ENCODE measurements at places on chromosomes 2 and 18.

- no peak for DNase-seq
Measured at GRCh38 chr2:19409046-19409445, 50.6 kb upstream of the OSR1 start.

DNA sequence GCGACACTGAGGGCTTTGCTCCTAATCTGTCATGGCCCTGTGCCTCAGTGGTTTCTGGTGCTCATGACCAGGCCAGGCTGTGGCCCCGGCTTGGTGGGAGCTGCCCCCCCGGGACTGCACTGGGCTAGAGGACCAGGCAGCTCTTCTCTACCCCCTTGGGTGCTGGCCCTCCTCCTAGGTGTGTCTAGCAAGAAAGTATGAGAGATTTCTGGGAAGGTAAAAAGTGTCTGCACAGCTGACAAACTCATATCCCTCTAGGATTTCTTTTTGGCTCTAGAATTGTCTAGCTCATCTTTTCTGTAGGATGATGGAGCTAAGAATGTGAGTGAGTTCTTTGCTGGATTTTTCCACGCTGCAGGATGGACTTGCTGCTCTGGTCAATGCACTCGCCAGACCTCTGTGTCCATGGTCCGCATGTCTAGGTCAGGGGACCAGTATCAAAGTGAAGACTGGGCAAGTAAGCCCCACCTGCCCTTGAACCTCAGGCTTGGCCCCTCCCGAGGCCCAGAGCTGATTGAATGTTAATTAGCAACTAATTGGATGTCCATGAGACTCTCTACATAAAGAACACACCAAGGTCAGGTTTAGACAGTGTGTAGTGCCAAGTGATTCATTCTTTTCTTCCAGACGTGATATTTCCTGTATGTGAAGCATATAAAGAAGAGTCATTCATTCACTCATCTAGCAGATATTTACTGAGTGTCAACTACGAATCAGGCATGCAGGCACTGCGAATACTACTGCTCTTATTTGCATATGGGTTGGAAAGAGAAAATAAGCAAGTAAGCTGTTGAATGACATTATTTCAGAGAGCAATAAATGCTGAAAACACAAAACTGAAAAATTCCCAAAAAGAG is 15.6 kb upstream of the PSD4 start:
- DNase-seq: peak; percentile 49

DNA sequence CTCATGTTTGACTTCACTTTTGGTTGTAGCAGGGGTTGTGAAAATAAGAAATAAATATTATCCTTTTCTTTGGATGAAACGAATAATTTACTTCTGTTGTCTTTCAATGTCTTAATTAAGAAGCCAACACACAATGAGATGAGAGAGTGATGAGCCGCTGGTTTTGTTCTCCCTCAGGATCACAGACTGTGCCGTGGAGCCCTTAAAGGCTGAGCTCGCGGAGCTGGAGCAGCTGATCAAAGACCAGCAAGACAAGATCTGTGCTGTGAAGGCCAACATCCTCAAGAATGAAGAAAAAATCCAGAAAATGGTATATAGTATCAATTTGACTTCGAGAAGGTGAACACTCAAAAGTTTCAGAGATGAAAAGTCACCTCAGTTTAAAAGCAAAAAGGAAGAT is 28.1 kb upstream of the ASB1 start:
- DNase-seq: no peak

DNA sequence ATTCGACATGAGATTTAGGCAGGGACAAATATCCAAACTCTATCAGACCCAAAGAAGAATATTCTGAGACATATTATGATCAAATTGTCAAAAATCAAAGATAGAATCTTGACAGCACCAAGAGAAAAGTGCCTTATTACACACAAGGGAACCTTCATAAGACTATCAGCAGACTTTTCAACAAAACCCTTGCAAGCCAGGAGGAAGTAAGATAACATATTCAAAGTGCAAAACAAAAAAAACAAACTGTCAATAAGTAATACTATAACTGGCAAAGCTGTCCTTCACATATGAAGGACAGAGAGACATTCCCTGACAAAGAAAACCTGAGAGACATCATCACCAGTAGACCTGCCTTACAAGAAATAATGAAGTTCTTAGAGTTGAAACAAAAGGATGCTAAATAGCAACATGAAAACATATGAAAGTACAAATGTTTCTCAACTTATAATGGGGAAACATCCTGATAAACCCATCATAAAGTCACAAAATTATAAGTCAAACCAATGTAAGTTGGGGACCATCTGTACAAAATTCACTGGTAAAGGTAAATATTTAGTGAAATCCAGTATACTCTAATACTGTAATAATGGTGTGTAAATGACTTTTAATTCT is 76.6 kb downstream of the FAM171B start:
- no peak for DNase-seq

GRCh38 chr2:37507703-37508102 is 163.3 kb downstream of the QPCT start:
- no peak for DNase-seq

DNA sequence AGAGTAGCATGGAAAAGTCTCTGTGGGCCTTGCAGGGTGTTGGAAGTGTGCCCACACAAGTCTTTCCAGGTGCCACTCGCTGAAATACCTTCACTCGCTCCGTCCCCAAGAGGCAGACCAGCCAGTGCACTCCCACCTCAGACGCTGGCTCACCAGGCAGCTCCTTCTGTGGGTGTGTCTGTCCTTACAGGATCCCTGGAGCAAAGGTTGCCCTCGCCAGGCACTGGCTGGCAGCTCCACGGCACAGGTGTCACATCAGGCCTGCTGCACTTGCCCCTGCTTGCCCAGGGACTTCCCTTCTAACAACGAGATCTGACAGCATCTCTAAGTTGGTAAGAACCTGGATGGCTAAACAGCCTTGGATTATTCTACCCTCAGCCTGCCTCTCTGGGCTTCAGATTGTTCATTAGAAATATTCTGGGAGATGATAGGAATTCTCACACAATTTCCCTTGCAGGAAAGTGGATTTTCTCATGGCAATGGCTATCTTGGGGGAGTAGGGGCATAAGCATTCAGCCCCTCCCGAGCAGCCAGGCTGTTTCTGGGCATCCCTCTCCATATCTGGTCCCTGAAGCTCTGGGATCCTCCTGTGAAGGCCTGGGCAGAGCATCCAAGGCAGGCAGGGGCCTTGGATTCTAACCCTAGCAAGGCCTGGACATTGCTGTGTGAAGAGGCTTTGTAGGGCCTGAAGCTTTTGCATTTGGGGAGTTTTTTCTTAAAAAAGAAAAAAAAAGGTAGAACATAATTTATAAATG is 262.1 kb downstream of the MYCN start:
- DNase-seq: no peak

DNA sequence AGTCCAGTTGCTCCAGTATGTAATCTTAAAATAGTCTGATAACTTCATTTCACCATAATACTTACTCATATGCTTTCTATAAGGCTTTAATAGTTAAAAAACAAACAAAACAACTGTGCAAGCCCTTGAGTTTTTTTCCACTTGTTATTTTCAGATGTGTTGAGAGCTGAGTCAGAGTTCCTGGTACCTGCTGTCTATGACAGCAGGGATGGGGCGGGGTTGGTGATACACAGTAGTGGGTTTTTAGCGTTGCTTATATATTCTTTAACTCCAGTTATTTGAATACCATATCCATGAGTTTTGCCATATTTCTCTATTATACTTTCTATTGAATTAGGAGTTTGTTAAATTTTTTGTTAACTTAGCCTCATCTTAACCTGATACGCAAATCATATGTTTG is 5.0 kb downstream of the NAPG start:
- no peak for DNase-seq

- DNase-seq: no peak
Measured at GRCh38 chr2:231720987-231721966, 13.0 kb downstream of the PTMA start.

- DNase-seq: no peak
Measured at GRCh38 chr2:122622934-122623333, 867.5 kb downstream of the TSN start.

- no peak for DNase-seq
Measured at GRCh38 chr2:95004711-95005110, 20.8 kb upstream of the MAL start.

Data from non-pigmented ciliary epithelial cell (primary cell).